ENCODE measurements at places on chromosomes 4 and X.

DNA sequence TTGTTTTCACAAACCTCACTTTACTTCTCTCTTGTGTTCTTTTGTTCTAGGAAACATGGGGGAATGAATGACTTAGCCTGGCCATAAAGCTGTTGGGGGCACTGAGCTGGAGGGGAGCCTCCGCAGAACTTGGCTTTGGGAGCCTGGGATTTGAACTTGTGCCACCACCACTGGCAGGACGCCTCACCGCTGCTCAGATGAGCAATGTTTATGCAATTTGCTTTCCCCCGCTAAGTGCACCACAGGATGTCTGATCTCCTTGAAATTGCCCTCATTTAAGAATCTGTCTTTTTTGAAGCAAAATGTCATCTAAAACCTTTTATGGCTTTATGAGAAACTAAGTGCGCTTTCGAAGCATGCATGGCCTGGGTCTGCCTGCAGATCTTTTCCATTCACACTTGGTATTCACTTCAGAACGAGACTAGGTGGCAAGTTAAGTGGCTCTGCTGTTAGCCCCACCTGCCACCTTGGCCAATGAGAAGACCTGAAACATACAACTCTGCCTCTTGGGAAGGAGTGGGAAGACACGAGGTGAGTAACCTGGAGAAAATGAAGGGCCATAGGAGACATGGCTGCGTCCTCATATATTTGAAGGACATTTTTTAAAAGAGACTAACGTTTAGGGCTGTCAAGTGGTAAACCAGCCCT, 119.3 kb downstream of the LDB2 start:
- no peak for DNase-seq

- DNase-seq = no peak
These were observed 125.9 kb upstream of the ETNPPL start for GRCh38 chr4:108888769-108889168.

DNA sequence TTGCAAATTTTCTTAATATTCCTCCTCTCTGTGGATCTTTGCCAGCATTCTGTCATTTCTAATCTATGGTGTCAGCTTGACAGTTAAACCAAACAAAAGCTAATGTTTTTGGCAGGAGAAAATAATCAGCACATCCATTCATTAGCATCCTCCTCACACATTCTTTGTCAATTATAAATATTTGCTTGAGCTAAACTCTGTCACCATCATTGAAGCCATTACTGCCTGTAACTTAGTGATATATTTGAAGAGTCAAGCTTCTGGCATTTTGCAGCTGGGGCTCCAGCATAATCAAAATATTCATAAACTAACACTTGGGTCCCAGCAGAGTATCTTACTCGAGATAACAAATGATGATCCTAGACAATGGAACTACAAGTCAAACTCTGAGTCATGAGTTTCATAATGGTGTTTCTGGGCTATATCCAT, 126.1 kb downstream of the EIF4E start:
- DNase-seq = no peak

DNA sequence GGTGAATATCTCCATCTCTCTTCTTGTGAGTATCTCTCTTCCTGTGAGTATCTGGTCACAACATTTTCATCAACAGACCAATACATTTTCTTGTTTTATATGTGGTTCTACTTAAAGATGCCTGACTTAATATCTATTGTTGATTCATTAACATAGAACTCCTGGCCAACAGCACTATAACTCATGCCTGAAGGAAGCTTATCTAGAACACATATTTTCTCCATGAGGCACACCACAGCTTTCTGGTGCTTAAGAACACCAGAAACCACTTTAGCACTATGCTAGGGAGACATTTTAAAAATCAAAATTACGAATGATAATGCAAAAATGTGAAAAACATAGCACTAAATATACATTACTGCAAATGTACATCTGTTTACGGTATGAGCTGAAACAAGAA, 190.4 kb downstream of the GABRB1 start:
- DNase-seq = no peak

GRCh38 chr4:122847931-122848330, 21.3 kb downstream of the FGF2 start:
- no peak for DNase-seq

DNA sequence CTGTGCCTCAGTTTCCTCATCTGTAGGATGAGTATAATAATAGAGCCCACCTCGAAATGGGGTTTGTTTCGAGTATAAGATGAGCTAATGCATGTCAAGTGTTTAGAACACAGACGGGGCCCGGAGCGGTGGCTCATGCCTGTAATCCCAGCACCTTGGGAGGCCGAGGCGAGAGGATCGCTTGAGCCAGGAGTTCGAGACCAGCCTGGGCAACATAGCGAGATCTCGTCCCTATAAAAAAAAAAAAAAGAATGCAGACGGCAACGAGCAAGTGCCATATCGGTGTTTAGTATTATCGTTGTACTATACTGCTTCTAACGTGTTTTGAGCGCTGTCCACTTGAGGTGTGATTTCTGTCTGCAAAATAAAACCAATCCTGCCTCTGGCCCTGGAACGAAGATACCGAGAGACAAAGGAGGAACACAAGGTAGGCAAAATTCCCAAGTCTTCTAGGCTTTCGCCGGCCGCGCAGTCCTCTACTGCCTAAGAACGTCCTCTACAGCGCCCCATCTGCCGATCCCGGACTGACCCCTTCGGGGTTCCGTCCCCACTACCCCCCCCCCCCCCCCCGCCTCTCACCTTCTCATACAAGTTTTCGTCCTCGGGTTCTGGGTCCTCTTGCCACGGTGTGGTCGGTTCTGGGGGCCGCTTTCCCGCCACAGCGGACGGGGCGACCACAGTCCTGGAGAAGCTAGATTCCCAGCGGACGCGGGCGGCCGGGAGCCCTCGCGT, 442 bp downstream of the NDUFB11 start:
- no peak for DNase-seq

DNA sequence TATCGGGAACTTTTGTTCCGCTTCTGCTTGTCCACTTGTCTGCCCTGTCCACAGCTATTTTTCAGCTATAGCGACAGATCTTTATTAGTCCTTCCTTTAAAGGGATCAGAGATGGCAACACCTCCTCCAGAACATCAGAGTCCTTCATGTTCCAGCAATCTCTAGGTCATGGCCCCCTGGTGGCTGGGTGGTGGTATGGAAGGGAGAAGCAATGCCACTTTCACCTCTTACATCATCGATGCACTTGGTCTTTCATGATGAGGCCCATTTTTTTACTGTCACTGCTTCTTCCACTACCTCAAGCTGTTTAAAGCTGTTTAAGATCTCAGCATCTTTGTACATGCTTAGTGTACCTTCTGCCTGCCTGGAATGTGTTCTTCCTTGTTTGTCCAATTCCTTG, 106.7 kb downstream of the ARHGAP6 start:
- DNase-seq = peak; percentile 6

DNA sequence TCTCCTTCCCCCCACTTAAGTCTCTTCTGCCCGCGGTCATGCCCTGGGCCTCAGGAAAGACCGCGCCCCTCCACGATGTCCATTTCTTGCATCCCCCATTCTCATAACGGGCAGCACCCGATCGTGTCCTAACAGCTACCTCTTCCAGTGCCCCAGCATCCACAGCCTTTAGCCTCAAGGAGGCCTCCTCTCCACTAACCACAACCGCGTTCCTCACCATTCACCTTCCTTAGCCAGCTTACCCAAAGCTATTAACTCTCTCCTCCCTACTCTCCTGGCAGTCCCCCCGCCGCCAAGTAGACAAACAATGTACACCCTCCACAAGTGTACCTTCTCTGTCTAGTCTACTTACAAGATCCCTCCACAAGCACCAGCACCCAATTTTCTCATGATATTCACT, 58.6 kb upstream of the PAGE5 start:
- no peak for DNase-seq
